ENCODE measurements at places on chromosomes 5 and 9.

DNA sequence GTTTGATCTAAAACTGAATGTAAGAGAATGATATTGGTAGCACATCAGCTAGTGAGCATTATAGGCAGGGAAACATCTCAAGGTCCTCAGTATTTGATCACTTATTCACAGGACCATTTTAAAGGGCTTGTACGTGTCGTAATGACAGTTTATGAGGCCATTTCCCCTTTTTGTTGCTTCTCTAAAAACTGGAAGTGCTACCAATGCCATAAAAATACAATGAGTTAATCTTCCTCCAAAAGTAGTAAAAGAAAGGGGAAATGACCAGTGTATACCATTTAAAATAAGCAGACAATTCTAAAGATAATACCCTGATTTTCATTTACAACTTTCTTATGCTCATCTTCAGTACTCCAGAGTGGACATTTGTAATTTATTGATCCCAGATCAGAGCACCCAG lies 285.8 kb upstream of the PCSK5 start:
- DNase-seq = no peak

DNA sequence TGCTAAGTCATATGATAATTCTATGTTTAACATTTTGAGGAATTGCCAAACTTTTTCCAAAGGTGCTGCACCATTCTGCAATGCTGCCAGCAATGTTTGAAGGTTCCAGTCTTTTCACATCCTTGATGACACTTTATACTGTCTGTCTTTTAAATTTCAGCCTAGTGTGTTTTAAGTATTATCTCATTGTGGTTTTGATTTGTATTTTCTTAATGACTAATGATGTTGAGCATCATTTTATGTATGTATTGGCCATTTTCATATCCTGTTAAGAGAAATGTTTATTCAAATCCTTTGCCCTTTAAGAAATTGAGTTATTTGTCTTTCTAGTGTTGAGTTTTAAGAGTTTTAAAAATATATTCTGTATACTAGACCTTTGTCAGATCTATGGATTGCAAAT lies 5.0 kb upstream of the TEX48 start:
- no peak for DNase-seq

DNA sequence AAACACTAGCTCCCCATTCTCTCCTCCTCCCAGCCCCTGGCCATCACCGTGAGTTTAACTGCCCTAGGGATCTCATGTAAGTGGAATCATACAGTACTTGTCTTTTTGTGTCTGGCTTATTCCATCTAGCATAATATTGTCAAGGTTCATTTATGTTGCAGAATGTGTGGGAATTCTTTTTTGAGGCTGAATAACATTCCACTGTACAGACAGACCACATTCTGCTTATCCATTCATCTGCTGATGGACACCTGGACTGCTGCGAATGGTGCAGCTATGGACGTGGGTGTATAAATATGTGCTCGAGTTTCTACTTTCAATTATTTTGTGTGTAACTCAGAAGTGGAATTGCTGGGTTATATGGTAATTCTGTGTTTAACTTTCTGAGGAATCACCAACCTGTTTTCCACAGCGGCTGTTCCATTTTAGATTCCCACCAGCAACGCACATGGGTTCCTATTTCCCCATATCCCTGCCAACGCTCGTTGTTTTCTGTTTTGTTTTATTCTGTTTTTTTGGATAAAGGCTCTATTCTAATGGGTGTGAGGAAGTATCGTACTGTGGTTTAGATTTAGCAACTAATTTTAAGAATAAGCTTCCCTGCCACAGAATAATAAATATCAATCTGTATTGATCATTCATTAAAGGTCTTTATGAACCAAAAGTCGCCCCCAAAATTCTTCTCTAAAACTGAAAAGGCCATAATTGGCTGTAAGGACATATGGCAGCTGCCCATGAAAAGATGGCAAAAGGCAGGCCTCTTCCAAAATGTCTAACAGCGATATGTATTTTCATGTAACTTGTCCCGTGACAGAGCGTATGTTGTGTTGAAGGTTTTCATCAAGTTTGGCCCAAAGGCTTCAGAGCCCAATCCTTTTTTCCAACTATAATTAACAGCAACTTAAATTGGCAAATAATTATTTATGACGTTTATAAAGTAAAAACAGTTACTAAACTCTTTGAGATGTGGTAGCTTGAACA lies 70.3 kb downstream of the DAP start:
- no peak for DNase-seq

GRCh38 chr5:142946547-142947426 lies 176.6 kb downstream of the ARHGAP26 start:
- DNase-seq = no peak
